Smooth muscle cell of the coronary artery (primary cell): ENCODE measurements at places on chromosomes 11 and 22. TPM values are rescaled to one million over a fixed set of nuclear protein-coding genes. Genes with fewer than 3 reads are reported as not detected.

FREY1 gene
- 0.75 and 1.8 TPM in 2 replicates for total RNA-seq

TIGD3 gene
- total RNA-seq: 0.15 TPM in 1 of 2 replicates, not detected in the other

PATE4 gene
- not detected in 2 replicates for total RNA-seq

POTEH gene
- not detected in 2 replicates for total RNA-seq

KRTAP5-1 gene
- not detected in 2 replicates for total RNA-seq

KCNK4 gene
- not detected in 2 replicates for total RNA-seq

TREH gene
- total RNA-seq: 0.08 and 0.12 TPM in 2 replicates

MS4A10 gene
- not detected in 2 replicates for total RNA-seq

ZP1 gene
- 0.12 TPM in 1 of 2 replicates, not detected in the other for total RNA-seq

LRRC75B gene
- total RNA-seq: 1.9 and 2.6 TPM in 2 replicates
